Thoracic aorta (tissue), 2 donors: ENCODE measurements at places on chromosomes 1 and 21. TPM values are rescaled to one million over a fixed set of nuclear protein-coding genes. Genes with fewer than 3 reads are reported as not detected.

Gene HTR6
- 0.41 TPM for total RNA-seq

Gene OR2M7
- not detected for total RNA-seq

Gene ETV3L
- total RNA-seq = not detected

GRCh38 chr21:27250366-27250765 is 283.5 kb upstream of the ADAMTS5 start:
- H3K36me3 ChIP-seq = no peaks in the 10 kb centered on the region
- DNase-seq = no peak
- no peak overlapping the region for H3K4me3 ChIP-seq
- H3K27me3 ChIP-seq = no peaks in the 10 kb centered on the region
- no peak overlapping the region for H3K27ac ChIP-seq

GRCh38 chr1:79044974-79045650 is 38.6 kb upstream of the ADGRL4 start:
- no peaks in the 10 kb centered on the region for H3K4me1 ChIP-seq
- H3K4me3 ChIP-seq = no peak overlapping the region
- no peak overlapping the region for H3K27ac ChIP-seq
- no peak for DNase-seq

DNA sequence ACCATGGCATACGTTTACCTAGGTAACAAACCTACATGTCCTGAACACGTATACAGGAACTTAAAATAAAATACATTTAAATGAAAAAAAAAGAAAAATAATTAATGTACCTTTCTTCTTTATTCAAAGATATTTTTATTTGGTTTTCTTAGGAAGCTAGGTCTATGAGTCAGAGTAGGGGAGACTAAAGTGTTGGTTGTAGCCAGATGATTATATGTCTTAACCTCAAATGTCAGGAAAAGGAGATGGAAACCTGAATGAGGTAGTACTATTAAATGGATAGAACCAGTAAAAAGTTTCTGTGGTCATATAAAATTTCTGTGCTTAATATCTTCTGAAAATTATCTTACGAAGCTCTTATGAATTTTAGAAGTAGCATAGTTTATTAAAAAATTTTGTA is 275.8 kb downstream of the KCTD3 start:
- DNase-seq = no peak
- H3K27ac ChIP-seq = no peak overlapping the region
- no peaks in the 10 kb centered on the region for H3K27me3 ChIP-seq
- H3K36me3 ChIP-seq = no peaks in the 10 kb centered on the region
- no peaks in the 10 kb centered on the region for H3K4me1 ChIP-seq
